ENCODE measurements at places on chromosomes 7 and 10.

GRCh38 chr10:67779465-67780203, 58.4 kb downstream of the DNAJC12 start:
- DNase-seq = no peak

- no peak for DNase-seq
These were observed 162.0 kb downstream of the DGKI start for GRCh38 chr7:137684776-137685175.

GRCh38 chr10:4099202-4099601, 314.2 kb upstream of the KLF6 start:
- DNase-seq = no peak

DNA sequence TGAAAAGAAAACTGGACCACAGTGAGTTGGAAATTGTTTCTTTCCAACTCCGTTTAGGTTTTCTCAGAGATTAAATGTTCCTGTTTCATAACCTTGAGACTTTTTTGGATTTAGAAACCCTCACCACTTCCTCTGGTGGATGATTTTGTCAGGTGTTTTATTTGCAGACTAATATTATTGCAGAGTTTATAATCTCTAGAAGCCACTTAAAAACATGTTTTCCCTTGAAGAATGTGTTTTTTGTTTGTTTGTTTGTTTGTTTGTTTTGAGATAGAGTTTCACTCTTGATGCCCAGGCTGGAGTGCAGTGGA, 520 bp upstream of the MICU1 start:
- DNase-seq = no peak

GRCh38 chr10:70600512-70601395, 1.8 kb downstream of the PRF1 start:
- DNase-seq = no peak

Data from activated T-helper 1 cell treated with anti-CD3 and anti-CD28 coated beads, Interleukin-2, amount 50 U/mL, for 16 hours (primary cell).